Stimulated activated CD8-positive, alpha-beta memory T cell treated with anti-CD3 and anti-CD28 coated beads, Interleukin-15, amount 100 ng/mL, for 4 hours (primary cell): ENCODE measurements at places on chromosomes 1 and 21.

DNA sequence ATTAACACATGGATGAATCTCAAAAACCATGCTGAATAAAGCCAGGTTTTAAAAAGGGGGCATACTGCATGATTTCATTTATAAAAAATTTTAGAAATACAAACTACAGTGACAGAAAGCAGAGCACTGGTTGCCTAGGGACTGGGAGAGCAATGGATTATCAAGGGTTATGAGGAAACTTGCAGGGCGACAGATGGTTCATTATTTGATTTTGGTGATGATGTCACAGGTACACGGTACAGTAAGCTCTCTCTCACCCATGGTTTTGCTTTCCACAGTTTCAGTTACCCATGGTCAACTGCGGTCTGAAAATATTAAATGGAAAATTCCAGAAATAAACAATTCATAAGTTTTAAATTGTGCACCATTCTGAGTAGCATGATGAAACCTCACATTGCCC is 14.1 kb downstream of the VAMP4 start:
- DNase-seq, result no peak

GRCh38 chr1:34328281-34328799 is 151.6 kb downstream of the C1orf94 start:
- no peak for DNase-seq

- DNase-seq, result no peak
These were observed 78.2 kb downstream of the SLC16A1 start for GRCh38 chr1:112877750-112878149.

GRCh38 chr1:243407284-243408018 is 151.6 kb downstream of the SDCCAG8 start:
- DNase-seq, result no peak
